Stimulated activated CD4-positive, alpha-beta T cell treated with anti-CD3 and anti-CD28 coated beads, Interleukin-15, amount 100 ng/mL, for 48 hours (primary cell): ENCODE measurements at places on chromosomes 3 and 15.

GRCh38 chr15:82572986-82573385 is 32.7 kb upstream of the RPS17 start:
- DNase-seq = no peak

DNA sequence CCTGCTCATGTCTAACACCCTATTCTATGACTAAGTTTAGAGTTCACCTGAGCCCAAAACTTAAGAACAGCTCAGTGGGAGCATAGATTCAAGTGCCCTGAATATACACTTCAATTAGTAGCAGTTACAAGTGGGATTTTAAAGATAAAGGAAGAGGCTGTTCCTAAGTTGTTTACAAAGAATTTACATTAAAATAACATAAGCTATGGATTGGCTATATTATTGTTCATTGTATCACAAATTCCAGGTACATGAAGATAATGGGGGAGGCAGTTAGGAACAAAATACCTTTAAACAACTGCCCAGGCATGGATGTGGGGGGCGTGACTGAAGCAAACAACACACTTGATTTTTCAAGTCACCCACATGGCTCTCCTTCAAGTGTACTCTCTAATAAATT is 52.7 kb downstream of the ROPN1B start:
- DNase-seq = no peak

DNA sequence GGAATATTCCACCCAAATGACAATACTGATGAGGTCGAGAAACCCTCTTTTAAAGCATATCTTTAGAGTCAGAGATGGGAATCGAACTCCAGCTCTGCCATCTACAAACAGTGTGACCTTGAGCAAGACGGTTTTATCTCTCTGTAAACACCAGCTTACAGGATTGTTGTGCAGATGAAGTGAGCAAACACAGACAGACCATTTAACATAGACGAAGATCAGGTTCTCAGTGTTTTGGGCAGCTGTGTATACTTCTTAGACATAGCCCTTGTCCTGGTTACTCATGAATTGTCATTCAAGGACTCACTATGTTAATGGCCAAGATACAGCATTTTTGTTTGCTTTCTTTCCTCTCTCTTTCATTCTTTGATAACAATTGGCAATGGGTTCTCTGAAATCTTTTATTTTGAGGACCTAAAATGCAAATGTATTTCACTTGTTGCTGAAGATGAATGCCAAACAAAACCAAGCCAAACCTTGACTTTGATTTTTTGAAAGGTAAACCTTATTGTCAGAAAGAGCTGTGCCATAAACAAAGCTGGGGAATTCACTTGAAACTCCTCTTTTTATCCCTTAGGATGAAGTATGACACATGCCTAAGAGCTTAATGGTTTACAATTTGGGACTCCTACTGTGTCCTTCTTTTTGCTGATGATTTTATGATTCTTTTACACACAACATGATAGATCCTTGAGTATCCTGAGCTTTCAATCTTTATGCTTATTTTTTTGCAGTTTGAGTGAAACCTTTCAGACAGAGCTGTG is 250.0 kb upstream of the PDZRN3 start:
- DNase-seq = no peak

DNA sequence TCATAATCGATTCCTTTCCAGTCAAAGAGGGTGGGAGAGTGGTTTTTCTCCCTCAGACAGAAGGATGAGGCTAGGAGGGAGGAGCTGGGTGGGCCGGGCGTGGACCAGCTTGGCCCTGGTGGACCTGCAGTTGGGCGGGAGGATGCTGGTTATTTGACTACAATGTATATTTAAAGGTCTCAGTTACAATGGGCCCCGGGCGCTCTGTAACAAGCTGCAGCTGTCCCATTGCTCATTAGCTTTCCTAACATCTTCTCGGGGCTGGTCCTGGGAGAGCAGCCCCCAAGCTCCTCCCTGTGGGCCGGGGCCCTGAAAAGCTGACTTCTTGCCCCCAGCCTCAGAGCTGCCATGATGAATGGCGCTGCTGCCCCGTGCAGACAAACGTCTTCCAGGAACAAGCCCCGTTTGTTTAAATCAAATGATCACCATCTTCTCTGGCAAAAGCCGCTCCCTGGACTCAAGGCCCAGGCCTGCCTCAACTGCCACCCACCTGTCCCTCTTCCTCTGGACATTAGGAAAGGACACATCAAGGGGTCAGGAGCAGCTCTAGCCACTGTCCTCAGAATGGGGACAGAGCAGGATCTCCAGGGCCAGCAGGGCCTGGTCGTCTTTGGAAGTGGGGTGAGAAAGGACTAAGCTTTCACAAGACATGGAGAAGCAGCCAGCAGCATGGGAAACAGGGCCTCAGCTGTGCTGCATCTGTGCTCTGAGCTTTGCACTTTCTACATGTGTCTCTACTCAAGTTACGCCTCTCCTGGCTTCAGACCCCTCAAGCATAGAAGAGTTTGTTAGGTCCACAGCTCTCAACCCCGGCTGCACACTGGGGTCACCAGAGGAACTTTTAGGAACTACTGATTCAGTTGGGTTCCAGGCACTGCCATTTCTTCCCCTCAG is 38.6 kb downstream of the MAGEF1 start:
- no peak for DNase-seq

DNA sequence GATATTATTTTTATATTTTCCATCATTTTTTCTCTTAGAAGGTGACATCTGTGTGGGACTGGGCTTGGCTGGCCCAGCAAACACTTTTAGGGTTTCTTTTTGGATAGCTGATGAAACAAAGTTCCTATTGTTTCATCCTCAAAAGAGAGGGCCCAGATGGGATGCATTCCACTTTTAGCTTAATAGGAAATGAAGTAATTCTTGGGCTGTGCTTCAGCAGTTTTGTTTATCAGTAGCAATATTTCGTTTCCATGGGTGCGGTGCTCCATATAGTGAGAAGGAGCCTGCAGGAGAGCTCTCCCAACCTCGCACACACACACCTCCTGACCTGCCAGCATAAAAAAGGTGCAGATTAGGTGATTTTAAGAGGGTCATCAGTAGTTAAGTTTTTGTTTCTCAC is 147.5 kb downstream of the AKAP13 start:
- no peak for DNase-seq

DNA sequence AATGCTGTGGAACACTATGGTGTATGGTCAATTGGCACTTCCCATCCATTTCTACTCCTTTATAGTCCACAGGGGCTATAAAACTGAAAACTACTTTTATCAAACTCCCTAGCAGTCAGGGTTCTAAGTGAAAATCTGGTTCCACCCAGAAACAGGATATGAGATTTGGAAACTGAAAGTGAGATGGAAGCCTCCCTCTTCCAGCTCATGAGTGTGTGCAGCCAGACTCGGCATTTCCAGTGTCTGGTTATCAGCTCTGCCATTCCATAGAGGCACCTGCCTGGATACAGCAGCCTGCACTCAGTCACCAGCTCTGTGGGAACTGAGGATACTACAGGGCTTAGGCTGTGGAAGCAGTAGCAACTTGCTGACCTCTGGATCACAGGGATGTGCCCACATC is 14.7 kb upstream of the PLA2G4F start:
- no peak for DNase-seq

GRCh38 chr3:34862456-34862855 is 776.9 kb upstream of the ARPP21 start:
- DNase-seq = no peak

DNA sequence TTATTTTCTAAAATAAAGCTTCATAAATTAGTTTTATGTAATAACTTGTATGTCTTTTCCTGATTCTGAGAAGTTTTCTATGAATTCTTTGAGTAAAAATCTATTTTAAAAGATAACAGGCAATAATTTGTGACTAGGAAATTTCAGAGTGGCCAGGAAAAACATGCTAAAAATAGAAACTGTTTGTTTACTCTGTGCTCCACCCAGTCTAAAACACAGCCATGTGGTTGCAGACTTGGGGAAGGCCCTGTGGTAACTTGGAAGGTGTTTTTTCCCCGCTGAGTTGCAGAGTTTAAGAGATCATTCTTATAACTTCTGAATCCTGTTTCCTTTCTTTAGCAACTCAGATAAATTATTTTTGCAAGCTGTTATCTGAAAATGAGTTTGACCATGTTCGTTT is 21.9 kb downstream of the PLCL2 start:
- DNase-seq = no peak

GRCh38 chr3:152709659-152710058 is 125.3 kb upstream of the P2RY1 start:
- DNase-seq = no peak

GRCh38 chr3:179373938-179374337 is 26.4 kb downstream of the MFN1 start:
- no peak for DNase-seq

- no peak for DNase-seq
These were observed 238.4 kb upstream of the PEX5L start for GRCh38 chr3:180275176-180275575.

GRCh38 chr15:69719527-69720240 is 267.1 kb downstream of the RPLP1 start:
- DNase-seq = peak; percentile 41

DNA sequence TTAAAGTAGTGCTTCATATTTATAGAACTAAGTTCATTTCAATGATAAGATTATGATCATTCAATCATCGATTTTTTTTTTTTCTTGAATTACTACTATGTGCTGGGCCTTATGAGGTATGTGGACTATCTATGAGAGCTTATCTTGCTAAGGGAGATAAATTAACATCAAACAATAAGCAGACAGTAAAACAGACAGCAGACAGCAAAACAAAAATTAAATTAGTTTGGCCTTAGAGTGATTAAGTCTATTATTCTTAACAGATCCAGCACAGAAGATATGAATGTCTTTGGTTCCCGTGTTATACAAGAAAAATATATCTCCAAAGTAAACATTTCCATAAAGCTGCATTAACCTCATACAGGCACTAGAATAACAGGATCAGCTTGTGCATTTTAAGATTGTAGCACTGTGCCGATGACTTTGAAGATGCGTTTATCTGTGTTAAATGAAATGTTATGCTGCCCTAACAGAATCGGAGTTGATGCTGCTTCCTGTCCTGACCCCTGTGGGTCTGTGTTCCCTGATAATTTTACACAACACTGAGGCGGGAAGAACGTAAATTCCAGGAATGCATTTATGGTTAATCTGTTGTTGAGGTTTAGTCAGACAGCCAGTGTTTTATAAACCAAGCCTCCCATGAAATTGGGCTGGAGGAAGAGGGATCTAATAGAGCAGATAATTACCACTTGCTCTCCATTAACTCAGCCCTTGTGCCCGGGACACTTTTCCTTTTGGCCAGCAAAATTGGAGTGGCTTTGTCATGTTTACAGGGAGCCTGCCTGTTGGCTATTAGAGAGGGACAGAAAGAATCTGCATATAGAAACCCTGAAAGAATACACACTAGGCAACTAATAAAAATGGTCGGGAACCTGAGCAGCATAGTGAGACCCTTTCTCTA is 80.8 kb downstream of the GHSR start:
- DNase-seq = no peak

- DNase-seq = no peak
These were observed 66.4 kb upstream of the GOLIM4 start for GRCh38 chr3:168162172-168162571.

DNA sequence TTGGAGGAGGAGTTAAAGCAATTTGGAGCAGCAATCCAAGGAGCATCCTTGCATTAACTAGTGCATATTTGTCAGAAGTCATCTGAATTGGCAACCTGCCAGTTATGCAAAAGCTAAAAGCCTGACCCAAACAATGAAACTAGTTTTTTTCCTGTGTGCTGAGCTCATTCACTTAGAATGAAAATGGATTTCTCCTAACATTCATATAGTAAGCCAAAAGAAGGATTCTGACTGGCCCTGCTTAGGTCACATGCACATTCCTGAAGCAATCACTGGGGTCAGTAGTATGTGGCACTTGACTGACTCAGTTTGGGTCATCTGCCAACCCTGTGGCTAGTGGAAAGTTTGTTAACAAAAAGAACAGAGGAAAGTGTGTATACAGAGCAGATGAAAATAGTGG is 30.5 kb downstream of the OXSM start:
- no peak for DNase-seq

DNA sequence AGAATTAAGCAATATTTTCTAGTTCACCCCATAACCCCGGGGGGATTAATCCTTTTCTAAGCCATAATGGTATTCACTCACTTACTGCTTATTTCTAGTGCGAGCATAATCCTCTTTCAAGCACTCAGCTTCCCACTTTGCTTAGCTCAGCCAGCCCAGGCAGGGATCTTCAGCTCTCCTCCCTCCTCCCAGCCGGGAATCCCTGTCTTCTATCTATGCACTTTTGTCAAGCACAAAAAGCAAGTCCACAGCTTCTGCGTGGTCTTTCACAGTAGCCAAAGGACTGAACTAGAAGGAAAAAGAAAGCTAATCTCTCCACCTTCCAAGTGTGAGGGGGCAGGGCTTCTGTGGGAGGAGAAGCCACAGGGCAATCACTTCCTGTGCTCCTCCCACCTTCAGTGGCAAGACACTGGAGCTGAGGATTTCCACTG is 62.8 kb downstream of the PEX5L start:
- DNase-seq = no peak

DNA sequence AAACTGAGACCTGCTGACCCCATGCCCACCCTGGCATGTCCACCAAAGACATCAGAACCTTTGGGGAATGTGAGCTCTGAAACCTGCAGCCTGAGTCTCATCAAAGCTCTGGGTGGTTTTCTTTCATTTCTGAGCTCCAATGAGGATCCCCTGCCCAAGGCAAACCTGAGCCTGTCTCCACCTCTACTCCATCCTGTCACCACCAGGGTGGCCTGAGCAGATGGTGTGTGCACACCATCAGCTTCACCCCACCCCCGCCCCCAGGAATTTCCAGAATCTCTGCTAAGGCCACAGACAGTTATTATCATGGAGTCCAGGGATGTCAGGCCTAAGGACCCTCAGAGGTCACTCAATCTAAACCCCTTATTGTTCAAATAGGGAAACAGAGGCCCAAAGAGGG is 1.3 kb downstream of the XIRP1 start:
- DNase-seq = no peak

DNA sequence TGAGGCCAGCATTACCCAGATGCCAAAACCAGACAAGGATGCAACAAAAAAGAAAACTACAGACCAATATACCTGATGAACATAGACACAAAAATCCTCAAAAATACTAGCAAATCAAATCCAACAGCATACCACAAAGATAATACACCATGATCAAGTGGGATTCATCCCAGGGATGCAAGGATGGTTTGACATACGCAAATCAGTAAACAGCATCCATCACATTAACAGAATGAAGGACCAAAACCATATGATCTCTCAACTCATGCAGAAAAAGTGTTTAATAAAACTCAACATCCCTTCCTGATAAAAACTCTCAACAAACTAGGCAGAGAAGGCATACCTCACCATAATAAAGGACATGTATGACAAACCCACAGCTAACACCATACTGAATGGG is 14.0 kb upstream of the PIAS1 start:
- DNase-seq = no peak

DNA sequence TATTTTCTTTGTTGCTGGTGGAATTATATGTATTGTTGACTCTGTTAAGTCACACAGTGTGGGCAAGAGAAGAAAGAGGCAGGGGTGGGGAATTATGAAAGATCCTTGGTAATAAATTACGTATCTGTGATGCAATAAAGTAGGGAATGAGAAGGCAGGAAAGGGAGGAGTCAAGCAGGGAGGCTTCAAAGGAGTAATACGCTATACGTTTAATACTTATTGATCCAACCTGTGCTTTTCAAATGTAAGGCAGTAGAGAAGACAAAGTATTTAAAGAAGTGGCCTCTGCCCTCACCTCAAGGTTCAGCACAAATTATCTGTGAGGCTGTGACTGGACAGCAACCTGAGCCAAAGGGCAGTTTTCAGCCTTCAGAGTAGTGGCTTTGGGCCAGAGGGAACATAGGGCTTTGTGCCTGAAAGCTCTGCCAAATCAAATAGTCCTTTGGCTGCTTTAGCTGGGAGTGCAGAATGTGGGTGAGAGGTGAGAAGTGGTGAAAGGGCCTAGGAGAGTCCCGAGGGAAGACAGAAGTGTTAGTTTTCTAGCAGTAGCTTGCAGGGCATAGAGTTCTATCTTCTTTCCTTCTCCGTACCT is 1.2 kb upstream of the PLIN1 start:
- no peak for DNase-seq

GRCh38 chr15:57183041-57183440 is 193.3 kb upstream of the CGNL1 start:
- DNase-seq = no peak
